Activated B cell treated with CpG ODN at 0.5 μM for 24 hours (primary cell): ENCODE measurements at places on chromosomes 6 and 20.

GRCh38 chr20:51493346-51493791 lies 49.1 kb downstream of the NFATC2 start:
- DNase-seq: no peak

DNA sequence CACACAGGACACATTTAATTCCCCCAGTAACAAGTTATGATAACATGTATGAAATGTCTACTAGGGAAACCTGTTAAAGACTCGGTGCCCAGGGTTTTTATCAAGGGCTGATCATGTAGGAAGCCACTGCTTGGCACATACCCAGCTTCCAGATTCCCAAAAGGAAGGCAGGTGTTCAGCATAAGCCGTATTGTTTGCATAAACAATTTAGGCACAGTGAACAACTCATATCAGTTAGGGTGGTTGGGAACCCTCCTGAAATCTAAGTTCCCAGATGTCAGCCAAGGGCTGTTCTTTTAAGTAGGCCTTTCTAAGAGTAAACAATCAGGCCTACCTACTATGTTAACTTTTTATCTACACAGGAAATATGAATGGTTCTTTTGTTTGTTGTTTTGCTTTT lies 74.1 kb downstream of the ASXL1 start:
- no peak for DNase-seq

DNA sequence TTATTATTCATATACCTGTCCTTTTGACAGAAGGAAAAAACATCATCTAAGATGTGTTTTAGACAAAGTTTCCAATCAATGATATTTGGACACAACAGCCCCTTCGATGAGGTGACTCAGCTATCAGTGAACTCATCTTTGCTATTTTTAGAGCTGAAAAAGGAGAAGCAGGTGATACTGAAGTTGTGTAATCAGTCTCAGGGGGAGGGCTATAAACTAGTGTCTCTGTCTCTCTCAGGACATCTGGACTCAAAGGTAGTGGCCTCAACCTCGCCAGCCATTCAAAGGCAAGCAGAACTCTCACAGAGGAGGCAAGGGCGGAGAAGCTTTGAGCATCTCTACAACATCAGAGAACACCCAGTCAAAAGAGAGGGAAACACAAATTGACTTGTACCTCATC lies 135.4 kb downstream of the BFSP1 start:
- no peak for DNase-seq

GRCh38 chr6:166275714-166276166 lies 32.5 kb downstream of the PRR18 start:
- peak; percentile 85 for DNase-seq

DNA sequence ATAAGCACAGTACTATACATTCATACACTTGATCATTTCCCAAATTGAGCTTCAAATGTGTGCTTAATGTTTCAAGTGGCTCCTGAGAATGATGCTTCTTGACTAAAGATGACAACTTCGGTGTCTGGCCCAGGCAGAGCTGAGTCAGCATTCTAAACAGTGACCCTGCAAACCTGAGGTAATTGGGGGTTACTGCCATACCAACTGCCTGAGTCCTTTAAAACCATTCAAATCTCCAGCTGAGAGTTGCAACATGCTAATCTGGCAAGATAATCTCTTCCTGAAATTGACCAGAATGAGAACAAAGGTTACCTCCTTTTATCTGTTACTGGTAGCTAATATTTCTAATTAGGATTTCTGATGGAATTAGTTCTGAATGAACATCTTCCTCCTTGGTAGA lies 8.2 kb downstream of the BACH2 start:
- DNase-seq: no peak

DNA sequence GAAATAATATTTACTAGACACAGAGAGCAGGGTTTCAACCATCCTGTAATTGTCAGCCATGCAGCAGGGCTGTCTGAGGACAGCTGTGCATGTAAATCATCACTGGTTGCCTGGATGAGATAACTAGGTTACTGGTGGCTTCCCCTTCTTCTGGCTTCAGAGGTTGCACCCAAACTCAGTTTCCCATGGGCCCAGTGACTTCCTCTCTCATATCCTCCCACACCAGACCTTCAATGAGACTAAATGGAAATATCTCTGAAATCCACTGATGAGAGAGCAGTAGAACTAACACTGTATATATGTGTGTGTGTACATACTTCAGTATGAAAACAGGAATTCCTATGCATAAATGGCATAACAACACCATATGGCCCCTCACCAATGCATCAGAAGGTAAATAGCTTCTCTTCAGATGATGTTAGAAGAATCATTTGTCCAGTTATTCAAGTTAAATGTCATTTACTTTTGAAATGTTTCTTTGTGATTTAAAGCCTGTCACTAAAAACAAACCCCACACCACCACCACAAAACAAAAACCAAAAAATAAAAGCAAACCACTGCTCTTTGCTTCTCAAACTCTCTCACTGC lies 51.0 kb upstream of the IL20RA start:
- DNase-seq: no peak

- DNase-seq: no peak
Observed at GRCh38 chr6:78841111-78841510, 26.2 kb upstream of the IRAK1BP1 start.

GRCh38 chr20:62704341-62704948 lies 4.2 kb upstream of the NTSR1 start:
- no peak for DNase-seq

DNA sequence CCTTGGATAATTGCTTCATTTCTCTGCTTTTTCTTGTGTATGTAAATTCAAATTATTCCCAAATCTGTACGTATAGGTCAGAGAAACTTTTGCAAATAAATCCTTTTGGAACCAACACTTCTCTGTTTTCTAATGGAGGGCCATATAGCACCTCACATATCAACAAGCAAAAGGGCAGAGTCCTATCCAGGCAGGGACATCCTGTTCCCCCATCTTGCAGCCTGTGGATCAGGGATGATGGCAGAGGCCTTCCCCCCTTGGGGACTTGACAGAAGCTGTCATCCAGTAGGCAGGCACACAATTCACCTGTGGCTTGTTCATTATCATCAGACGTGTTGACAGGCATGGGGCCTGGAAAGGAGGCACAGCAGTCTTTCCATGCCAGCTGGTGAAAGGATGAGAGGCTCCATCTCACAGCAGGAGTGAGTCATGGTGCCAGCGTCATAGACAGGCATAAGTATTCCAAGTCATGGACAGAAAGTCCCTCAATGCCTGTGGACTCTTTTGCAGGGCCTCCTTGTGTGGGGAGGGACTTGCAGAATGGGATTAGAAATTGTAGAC lies 31.8 kb upstream of the PLEKHG1 start:
- DNase-seq: no peak

DNA sequence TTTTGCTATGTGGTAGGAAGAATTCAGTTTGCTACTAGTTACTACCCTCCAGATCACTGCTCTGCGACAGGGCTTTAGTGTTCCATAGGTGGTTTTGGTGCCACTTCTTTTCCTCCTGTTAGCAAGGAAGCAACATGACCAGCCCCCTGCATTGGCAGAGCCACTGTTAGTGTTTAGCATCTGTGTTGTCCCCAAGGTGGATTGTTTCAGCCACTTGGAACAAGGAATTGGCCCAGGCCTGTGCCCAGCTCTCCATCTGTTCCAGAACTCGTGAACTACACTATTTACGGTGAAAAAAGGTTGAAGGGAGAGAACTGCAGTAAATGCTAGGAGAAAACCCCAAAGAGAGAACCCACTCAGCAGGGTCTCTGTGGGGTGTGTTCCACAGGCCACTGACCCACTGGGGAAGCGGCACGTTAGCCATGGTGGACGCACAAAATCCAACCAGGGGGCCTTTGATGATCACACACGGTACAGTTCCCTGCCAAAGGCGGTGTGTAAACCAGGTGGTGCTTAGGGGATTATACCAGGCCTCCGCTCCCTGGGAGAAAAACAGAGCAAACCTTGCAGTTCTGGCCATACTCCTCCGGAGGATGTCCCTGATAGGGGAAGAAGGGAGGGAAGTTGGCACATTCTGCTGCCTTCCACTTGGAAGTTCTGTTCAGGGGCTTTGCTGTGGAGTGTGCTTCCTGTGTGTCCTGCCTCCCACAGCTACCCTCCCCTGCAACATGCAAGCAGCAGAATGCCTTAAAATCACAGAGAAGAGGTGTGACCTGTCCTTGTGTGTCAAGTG lies 72.3 kb downstream of the LYRM2 start:
- no peak for DNase-seq

- DNase-seq: no peak
Observed at GRCh38 chr6:92617721-92618120, 801.6 kb downstream of the EPHA7 start.

- DNase-seq: no peak
Observed at GRCh38 chr6:105835373-105835772, 250.8 kb upstream of the PRDM1 start.

DNA sequence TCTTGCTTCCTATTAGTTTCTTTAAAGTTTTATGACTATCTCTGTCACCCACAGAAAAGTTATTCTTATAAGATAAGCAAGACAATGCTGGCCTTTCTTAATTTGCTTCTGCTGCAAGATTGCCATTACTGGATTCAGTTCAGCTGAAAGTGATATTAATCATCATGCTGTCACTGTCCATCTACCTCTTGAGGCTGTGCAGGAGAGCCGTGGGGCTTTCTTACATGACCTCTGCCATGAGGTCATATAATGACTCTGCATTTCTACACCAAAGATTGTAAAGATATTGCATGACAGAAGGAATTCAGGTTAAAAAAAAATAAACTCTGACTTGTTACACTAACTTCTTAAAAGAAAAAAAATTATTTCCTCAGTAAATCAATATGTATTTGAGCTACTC lies 106.9 kb downstream of the TRDN start:
- no peak for DNase-seq

DNA sequence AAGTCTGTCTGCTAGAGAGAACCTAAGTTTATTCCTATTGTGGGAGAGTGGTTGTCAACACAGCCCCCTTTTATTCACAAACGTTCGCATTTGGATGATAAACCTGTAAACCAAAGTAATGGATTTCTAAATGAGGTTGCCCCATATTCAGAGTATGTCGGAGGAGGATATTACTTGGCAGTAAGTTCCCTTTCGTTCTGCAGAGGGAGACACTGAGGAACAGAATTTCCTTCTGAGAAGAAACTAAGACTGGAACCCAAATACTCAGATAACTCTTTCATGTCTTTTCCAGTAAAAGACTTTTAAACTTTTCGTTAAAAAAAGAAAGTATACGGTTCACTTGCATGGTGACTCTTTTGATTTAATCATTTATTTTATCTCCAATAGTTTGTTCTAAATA lies 754.6 kb upstream of the MMS22L start:
- no peak for DNase-seq

DNA sequence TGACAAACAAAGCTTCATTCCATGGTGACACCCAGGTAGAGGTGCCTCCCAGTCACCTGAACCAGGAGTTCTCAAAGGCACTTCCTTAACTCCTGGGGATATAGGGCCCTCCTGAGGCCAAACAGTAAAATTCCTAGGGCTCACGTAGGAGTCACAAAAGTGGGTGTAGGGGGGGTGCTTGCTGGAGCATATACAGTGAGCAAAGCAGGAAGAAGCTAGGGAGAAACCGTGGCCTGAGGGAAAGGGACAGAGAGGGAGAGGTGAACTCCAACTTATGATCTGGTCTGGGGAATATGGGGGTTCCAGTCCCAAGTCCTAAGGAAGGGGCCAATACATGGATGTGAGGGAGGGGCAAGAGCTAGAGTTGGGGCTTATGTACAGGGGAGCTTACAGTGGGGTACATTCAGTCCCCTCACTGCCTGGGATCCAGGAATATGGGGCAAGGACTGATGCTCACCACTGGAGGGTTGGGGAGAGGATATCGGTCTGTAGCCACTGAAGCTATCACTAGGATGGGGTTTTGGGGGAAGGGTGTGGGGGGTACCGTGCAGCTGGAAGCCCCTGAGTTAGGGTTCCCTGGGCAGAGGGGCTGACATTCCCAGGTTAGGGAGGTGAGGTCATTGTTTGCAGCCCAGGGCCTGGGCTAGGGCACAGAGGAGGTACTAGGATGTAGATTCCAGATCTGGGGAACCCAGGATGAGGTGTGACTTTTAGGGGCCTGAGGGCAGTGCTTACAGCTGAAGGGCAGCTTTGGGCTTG lies 950 bp downstream of the PEDS1 start:
- DNase-seq: no peak
